ENCODE measurements at places on chromosomes 6 and 20.

DNA sequence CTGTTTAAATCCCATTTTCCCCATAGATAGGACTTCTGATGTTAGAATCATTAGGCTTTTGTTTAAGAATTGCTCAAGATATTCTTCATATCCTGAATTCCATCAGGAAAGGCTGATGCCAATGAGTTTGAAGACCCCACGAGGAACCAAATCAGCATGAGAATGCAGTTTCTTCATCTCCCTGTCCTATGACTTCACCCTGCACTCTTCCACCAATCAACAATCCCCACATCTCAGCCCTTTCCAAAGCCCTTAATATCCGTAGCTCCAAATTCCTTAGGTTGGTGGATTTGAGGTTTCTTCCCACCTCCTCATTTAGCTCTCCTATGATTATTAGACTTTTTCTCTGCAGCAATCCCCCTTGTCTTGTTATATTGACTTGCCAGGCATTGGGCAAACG lies 88.3 kb upstream of the PRND start:
- DNase-seq, result no peak

DNA sequence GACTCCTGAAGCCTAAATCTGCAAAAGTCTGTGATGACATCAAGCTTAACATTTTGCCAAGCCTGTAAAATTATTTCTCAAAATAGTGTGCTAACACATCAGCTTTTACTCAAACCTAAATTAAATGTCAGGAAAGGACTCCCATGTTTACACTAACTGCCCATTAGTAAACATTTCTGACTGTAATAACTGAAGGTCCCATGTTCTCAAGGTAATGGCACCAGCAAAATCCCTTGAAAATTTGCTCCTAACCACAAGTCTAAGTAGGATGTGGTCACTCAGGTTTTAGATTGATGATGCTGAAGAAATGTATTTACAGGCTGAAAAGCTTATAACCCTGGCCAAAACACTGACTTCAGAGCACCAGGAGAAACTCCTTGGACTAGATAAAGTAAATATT lies 33.0 kb downstream of the BACH2 start:
- DNase-seq, result no peak

- no peak for DNase-seq
Observed at GRCh38 chr6:53281518-53282215, 67.1 kb downstream of the ELOVL5 start.

DNA sequence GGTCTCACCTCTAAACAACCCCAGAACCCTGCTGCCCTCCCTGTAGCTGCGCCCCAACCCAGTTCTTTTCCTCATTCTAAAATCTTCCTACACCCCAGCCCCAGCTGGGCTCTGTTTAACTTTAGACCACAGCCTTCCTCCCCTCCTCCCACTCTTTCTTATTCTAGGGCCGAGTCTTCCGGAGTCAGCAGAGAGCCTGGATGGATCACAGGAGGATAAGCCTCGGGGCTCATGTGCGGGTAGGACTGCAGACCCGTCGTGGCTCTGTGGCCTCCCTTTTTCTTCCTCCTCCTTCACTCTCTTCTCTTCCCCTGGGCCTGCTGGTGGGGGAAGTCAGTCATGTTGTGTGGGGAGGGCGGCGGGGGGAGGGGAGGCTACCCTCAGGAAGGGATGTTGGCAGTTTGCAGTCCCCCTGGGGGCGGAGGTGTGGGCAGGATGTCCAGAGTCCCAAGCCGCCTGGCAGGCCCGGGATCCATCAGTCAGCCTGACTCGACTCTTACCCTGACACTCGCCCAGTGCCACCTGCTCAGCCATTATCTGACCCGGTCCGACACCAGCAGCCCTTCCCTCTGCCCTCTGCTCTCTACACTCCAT lies 8.1 kb downstream of the CAPN11 start:
- DNase-seq, result no peak

DNA sequence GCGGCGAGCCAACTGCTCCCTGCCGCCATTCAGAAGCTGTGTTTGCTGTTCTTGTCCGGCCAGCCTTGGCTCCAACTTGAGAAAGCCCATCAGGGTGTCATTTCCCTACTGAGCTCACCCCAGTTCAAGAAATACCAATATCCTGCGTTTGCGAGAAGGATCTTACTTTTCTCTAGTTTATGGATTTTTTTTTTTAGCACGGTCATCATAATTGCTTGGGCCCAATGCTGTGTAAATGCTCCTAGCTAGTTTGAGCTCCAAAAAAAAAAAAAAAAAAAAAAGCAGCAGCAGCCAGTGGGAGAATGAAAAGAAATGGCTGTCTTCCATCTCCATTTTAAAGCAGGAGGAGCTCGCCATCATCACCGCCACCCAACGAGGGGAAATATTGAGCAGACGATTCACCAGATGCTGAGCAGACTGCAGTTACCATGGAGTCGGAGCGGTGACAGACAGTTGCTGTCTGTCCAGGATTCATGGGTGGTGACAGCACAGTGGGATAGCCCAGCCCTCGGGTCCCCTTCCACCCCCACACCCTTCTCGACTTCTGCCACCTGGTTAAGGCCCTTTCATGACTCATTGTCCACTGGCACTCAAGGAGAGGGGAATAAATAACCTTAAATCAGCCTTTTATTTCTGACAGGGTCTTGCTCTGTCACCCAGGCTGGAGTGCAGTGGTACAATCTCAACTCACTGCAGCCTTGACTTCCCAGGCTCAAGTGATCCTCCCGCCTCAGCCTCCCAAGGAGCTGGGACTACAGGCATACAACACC lies 132.4 kb upstream of the SNX9 start:
- no peak for DNase-seq

- DNase-seq, result no peak
Observed at GRCh38 chr6:130740308-130740707, 86.9 kb upstream of the SMLR1 start.

- DNase-seq, result no peak
Observed at GRCh38 chr20:11922561-11922960, 4.9 kb downstream of the BTBD3 start.

Measured in cortex of kidney (tissue), 1 donor.